NCI-H2081 (cell line): ENCODE measurements at places on chromosomes 13 and 19.
A peak's percentile ranks its signal among the peaks of the same experiment; 100 is the strongest.

DNA sequence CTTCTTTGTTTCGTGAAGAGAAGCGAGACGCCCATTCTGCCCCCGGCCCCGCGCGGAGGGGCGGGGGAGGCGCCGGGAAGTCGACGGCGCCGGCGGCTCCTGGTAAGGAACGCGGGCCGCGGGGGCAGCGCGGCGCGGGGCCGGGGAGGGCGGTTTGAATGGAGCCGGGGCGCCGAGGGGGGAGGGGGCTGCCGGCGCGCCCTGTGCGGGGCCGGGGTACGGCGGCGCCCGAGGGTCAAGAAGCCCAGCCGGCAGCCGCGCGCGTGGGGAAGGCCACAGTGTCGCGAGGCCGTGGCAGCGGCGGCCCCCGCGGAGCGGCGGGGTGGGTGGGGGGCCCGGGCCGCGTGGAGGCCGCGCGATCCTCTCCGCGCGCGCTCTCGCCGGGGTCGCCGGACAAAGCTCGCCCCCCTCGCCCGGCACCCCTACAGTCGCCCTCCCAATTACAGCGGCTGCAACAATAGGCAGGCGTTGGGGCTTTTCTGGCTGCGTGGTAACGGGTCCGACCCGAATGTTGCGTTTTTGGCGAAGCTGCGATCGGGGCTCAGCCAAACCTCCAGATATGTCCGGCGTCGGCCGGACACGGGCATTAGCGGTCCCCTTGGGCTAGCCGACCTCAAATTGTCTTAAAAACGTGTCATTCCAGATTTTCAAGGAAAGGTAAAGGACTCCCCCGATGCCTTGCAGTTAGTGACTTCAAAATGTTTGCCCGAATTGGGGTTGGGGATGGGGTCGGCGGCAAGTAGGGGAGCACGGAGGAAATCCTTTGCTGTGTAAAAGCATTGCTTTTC, 437 bp downstream of the SMARCA4 start:
- DNase-seq = peak; percentile 20

DNA sequence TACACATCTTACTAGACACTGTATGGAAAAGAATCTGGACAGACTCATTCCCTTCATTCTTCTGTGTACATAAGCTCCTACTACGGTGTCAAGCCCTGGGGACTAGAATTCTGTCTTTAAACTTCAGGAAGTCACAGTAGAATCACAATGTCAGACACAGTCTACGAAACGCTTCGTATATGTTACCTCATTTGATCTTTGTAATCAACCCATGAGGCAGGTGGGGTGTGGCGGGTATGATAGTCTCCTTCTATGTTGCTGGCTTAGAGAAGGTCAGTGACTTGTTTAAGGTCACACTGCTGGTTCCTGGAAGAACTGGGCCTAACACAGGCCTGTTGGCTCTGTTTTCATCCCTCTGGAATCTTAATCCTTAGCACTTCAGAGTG, 32.2 kb upstream of the TPT1 start:
- no peak for DNase-seq

GRCh38 chr13:51957377-51958216, 53.7 kb downstream of the ATP7B start:
- DNase-seq = no peak

DNA sequence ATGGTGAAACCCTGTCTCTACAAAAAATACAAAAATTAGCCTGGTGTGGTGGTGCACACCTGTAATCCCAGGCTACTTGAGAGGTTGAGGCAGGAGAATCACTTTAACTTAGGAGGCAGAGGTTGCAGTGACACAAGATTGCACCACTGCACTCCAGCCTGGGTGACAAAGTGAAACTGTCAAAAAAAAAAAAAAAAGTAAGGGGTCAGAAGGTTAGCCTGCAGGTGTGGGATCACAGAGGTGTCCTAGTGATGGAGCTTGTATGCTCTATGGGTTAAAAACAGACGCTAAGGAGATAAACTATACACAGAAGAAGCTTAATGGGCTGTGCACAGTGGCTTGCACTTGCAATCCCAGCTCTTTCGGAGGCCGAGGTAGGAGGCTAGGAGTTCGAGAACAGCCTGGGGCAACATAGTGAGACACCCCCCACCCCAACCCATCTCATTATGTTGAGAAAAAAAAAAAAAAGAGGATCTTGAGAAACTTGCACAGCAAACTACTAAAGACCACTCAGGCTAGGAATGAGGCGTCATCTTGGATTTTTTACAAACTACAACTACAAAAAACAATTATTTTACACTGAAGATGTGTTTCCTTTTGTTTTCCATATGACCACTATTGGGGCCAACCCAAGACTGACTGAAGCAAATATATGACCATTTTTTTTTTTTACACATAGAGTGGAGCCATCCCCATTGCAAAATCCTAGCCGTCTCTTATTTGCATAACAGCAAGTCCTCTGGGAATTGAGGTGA, 7.9 kb downstream of the FOSB start:
- no peak for DNase-seq

DNA sequence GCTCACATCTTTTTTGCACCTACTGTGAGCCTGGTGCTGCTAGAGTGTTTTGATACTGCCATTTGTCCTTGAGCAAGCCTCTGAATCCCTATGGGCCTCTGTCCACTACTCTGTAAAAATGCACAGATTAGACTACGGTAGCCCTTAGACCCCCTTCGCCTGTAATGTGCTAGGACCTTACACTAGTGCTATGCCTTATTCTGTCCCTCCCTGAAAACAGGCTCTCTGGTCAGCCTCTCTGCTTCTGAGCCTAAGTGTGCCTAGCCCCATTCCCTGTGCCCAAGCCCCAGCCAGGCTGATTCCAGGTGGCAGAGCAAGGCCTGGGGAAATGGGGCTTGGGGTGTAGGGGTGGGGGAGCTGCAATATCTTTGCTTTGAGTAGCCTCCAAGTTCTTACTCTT, 10.7 kb downstream of the HMGB1 start:
- no peak for DNase-seq
